ENCODE measurements at places on chromosomes 2 and 18.

DNA sequence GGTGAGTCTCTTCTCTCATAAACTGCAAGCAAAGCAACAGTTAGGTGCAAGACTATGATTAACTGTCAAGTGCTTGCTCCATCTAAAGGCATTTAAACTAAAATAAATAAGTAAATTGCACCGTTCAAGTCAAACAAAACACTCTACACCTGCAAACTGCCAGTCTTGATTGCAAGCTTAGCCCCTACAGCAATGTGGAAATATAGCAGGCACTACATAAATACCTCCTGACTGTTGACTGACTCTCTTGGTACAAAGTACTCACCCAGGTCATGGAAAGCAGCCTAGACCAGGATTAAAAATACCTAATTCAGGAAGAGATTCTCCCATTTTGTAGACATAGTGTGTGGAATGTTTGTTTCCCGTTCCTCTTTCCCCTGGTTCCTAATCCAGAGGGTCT is 176.6 kb upstream of the KLHL29 start:
- DNase-seq = no peak

- no peak for DNase-seq
Observed at GRCh38 chr2:54750040-54750439, 26.6 kb downstream of the EML6 start.

GRCh38 chr2:70632966-70633365 is 79.3 kb upstream of the TGFA start:
- DNase-seq = no peak

- DNase-seq = no peak
Observed at GRCh38 chr18:5914951-5915350, 19.6 kb upstream of the TMEM200C start.

- DNase-seq = no peak
Observed at GRCh38 chr2:238520359-238520886, 93.7 kb downstream of the ASB1 start.

GRCh38 chr2:59217360-59217759 is 976.2 kb upstream of the FANCL start:
- DNase-seq = no peak

GRCh38 chr2:178506101-178506500 is 25.8 kb downstream of the PLEKHA3 start:
- DNase-seq = no peak

- no peak for DNase-seq
Observed at GRCh38 chr2:75722687-75723086, 12.0 kb upstream of the GCFC2 start.

DNA sequence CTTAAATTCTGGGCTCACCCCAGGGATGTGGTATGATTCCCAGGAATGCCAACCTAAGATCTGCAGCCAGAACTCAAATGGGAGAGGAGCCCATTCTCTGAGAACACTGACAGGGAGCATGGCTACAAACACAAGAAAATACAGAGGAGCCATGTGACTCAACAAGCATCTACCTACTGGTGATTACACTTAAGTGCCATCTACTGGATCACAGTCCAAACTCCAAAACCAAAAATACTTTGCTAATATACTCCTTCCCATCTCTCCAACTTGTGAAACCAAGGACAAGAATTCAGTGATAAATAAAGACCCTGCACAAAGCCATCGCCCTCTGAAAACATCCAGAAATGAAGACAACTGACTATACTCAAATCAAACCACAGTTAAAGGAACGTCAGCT is 116.9 kb downstream of the NR4A2 start:
- DNase-seq = no peak

DNA sequence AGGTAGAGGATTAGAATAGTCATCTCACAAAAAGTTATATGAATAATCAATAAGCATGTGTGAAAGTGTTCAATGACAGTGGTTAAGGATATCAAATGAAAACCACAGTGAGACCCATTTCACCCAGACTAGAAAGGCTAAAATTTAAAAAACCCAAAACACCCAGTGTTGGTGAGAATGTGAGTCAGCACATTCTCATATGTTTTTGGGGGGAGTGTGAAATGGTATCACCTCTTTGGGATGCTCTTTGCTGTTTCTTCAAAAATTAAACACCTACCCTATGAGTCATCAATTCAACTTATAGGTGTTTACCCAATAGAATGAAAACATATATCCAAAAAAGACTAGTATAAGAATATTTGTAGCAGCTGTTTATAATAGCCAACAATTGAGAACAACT is 69.8 kb downstream of the MAP3K20 start:
- DNase-seq = no peak

DNA sequence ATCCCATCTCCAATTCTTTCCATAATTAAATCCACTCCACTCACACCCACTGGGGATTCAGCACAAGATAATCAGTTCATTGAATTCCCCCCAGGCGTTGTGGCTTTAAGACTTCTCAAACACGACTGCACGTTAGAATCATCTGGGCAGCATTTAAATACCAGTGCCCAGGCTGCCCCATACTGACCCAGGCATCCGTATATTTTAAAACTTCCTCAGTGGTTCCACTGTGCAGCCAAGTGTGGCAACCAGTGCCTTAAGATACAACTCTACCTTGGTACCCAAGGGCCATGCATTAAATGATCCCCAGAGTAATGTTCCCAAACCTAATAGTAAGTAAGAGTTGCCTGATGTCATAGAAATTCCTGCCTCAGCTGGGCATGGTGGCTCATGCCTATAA is 54.3 kb upstream of the BZW1 start:
- no peak for DNase-seq

DNA sequence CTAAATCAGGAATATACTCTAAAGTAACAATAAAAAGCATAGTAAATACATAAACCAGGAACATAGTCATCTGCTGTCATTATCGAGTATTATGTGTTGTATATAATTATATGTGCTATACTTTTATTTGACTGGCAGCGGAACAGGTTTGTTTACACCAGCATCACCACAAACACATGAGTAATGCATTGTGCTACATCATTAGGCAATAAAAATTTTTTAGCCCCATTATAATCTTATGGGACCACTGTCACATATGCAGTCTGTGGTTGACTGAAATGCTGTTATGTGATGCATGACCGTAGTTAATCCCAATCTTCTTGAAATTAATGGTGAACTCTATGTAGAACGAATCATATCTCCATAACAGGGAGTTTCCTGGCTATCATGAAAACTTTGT is 136.7 kb upstream of the ZFP36L2 start:
- DNase-seq = no peak

DNA sequence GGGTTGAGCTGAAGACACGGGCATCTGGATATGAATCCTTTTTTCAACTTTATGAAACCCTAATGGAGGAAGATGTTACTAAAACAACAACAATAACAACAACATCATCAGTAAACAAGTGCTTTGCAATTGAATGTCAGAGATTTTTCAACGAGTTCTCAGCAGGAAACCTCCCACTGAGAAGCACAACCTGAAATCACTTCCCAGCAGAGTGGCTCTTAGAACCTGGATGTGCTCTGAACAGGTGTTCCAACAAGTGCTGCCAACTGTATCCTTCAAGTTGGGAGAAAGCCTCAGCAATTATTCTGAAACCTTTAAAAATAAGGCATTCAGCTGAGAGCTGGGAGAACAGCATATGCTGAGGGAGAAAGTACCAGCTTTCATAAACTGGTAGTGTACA is 1622.7 kb upstream of the CELF4 start:
- DNase-seq = no peak

- peak; percentile 51 for DNase-seq
Observed at GRCh38 chr2:20015482-20016083, 3.1 kb upstream of the MATN3 start.

DNA sequence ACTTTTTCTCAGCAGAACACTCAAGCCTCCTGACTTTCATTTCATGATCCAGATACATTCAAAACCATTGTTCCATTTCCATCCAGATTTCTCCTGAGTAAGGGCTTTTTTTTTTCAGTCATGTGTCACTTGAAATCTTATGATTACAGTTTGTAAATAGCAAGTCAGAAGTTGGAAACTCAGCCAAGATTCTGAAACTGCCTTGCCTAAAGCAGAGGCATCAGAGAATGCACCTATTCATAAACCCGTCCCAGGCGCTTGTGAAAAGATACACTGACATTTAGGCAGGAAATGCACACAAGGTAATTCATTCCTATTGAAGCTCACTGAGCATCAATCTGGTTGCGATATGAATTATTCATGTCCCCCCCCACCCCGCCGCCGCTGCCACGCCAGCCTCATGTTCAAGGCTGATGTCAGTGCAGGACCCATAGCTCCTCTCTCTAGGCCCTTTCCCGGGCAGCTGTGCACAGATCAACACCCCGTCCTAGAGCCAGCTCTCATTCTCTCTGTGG is 30.4 kb upstream of the MGAT4A start:
- DNase-seq = no peak

DNA sequence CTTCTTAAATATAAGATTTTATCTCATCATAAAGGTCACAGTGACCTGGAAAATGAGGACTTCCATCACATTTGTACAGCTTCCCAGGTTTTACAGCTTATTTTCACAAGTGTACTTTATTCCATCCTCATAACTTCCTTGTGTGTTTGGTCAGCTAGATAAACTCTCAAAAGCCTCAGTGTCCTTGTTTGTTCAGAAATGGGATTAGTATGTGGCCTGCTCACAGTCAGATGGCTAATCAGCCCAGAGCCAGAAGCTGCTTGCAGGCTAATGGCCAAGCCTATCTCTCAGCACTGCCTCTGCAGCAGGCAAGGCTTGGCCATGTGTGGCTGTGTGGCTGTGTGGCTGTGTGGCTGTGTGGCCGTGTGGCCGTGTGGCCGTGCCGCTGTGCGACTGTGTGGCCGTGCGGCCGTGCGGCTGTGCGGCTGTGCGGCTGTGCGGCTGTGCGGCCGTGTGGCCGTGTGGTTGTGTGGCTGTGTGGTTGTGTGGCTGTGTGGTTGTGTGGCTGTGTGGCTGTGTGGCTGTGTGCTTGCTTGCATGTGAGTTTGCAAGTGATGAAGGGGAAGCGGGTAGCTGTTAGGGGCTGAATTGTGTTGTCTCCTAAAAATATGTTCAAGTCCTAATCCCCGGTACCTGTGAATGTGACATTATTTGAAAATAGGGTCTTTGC is 233.0 kb upstream of the TNP1 start:
- no peak for DNase-seq

DNA sequence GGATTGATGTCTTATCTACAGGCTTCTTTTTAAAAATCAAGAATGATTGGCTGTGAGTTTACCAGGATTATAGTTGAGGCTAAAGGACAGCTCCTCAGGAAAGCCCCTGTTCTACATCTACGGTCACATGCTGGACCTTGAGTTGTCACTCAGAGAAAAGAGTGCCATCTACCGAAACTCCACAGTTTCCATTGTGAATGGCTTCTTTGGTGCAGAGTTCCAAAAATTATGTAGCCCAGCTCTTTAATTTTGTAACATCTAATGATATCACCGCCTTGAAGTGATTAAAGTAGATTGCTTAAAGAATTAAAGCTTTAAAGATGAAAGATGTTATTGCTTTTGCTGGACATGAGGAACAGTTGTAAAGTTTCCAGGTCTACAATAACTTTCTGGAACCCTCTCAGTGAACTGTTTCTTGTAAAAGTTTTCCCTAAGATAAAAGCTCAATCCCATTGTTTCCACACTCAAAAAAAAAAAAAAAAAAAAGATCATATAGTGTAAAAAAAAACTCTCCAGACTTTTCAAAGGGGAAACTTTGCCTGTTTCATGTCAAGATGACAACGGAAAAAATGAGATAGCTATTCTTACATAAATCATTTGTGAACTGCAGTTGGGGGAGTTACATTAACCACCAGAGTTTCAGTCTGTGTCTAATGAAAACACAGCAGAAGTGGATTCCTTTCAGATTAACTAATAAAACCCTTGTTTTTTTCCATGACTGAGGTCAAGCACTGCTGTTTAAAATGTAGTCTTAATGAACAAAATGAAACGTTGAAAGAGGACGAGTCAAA is 4.3 kb downstream of the COL3A1 start:
- DNase-seq = no peak

GRCh38 chr2:6372317-6372901 is 493.3 kb downstream of the CMPK2 start:
- no peak for DNase-seq

DNA sequence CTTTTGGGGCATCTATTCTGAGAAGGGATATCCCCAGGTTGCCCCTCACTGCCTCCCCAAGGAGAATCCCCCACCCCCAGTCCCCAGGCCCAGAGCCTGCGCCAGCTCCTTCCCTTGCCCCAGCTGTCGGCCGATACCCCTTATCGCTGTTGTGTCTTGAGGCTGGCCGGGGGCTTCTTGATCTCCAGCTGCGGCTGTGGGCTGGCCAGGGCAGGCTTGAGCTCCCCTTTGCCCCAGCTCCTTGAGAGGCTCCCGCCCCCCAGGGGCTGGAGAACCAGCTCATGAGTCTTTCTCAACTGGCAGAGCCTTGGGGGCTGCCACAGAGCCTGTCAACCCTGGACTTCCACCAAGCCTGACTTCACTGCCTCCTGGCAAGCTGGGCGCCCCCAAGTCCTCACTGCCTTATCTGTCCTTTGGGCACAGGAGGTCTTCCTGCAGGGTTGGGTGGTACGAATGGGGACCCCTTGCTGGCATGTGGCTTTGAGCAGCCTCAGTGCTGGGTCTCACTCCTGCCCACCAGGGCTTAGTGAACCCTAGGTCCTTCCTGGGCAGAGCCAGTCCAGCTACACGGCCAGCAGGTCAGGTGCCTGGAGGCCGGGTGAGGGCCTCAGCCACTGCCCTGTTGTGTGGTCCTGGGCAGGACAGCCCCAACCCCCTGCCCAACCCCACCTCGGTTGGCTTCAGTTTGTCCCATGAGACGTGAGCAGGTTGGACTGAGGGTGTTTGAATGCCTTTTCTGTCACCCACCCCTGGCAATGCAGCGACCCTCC is 29.5 kb downstream of the INHBB start:
- DNase-seq = no peak

- DNase-seq = no peak
Observed at GRCh38 chr2:20567159-20567925, 83.6 kb downstream of the HS1BP3 start.

GRCh38 chr2:25411281-25411680 is 69.6 kb upstream of the DNMT3A start:
- no peak for DNase-seq

DNA sequence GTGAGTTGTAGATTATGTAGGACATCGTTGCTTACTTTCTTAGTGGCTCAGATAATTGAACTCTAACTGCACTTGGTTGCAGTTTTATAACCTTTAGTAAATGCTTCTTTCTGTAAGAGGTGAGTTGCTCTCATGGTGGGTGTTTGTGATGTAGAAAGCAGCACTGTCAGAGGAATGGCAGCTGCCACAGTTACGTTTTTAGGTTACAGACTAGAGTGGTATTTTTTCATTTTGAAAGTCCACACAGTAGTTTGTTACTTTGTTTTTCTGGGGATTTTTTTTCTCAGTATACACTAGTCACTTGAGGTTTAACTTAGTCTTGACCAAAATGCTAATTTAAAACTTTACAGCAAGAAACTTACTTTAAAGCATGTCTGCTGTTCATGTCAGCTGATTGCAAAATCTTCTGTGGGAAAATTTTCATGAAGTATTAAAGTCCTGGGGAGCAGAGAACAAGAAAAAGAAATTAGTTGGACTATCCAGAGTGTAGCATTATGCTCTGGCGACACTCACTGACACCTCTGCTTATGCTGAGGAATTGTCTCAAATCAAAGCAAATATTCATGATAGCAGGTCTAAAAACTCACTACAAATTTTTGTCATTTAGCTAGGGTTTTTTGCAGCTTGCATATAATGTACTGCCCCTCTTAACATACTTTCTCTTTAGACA is 14.8 kb downstream of the AFTPH start:
- no peak for DNase-seq

GRCh38 chr2:63127594-63127993 is 77.0 kb downstream of the OTX1 start:
- no peak for DNase-seq
